ENCODE measurements at places on chromosomes 4 and X. TPM values are rescaled to one million over a fixed set of nuclear protein-coding genes. Genes with fewer than 3 reads are reported as not detected.

DNA sequence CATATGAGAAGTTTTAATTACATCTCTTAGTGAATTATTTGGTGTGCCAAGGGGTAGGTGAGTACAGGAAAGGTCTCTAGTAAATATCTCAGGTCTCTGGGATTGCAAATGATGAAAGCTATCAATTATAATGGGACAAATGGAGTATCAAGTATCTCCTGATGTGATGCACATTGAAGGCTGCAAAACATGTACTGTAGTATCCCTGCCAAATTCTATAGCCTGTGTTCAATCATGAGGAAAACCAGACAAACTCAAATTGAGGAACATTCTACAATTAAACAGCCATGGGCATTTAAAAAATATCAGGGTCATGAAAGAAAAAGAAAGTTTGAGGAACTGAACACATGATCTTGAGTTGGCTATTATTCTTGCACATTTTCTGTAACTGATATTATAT, 665.4 kb upstream of the PABPC4L start:
- DNase-seq = no peak

DNA sequence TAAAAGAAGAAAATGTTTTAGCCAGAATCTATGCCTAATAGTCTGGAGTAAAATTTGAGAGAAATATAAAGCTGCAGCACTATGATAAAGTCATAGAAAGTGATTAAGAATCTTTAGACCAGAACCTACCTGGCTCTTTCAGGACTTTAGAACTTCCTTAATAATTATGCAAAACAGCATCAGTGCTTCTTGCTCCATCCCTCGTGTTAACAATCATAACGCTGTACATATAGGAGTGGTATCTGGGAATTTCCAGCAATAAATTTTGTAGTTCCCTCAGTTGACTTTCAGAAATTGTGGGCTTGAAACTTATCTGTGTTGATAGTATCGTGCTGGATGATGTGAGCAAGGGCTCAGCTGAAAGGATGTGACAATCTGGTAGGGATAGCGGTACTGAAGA, 102.1 kb upstream of the RASGEF1B start:
- no peak for DNase-seq

- DNase-seq = peak; percentile 92
Observed at GRCh38 chrX:56563231-56564161, at the start of gene UBQLN2. UBQLN2 (plus strand) TSS chrX:56563627; CDS start chrX:56563874, 247 bp downstream.

- DNase-seq = no peak
Observed at GRCh38 chr4:53480909-53481308, 103.5 kb downstream of the FIP1L1 start.

DNA sequence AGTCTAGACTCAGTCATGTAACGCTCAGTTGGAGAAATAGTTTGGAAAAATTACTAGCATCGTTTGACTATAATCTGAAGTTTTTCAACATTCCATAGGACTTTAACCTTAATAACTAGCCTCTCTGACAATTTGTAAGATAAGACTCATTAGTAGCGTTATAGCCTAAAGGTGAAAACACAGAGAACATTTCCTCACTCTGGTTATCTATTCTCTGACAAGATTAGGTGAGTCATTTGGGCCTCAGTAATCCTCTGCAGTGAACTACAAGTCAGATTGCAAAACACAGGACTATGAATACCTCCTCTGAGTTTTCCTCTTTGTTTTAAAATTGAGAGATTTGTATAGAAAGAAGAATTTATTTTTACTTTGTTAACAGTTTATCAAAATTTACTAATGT, 31.8 kb upstream of the PDLIM5 start:
- no peak for DNase-seq

DNA sequence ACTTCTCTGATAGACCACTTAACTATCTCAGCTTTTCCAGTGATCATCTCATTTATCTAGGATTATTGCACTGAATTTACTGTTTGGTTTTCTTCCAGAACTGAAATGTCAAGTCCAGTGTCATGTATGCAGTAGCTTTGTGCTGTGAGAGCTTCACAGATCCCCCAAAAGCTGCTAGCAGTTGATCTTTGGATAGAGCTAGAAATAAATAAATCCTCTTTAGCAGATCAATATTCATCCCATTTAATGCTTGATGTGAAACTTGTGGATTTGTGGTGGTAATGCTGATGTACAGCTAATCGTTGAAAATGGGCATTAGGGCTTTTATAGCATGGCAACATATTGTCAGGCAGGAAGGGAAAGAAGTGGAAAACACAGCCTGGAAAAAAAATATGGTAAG, 509.6 kb upstream of the FAM241A start:
- no peak for DNase-seq

GRCh38 chr4:156619154-156619934, 352.3 kb downstream of the PDGFC start:
- no peak for DNase-seq

DNA sequence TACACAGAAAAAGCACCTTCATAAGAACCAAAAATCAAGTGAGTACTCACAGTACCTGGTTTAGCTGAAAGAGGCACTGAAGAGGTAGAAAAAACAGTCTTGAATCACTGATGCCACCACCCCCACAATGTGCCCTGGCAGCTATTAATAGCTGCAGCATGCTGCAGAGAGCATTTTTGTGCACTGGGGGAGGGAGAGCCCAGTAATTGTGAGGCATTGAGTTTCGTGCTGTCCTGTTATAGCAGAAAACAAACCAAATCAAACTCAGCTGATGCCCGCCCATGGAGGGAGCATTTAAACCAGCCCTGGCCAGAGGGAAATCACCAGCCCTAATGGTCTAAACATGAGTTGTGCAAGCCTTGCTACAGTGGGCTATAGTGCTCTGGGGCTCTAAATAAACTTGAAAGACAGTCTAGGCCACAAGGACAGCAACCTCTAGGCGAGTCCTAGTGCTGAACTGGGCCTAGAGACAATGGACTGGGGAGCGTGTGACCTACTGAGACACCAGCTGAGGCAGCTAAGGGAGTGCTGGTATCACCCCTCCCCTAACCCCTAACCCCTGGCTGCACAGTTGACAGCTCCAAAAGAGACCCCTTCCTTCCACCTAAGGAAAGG, 106.3 kb upstream of the TMLHE start:
- peak; percentile 13 for DNase-seq

- DNase-seq = no peak
Observed at GRCh38 chr4:140056015-140056414, 98.0 kb downstream of the MAML3 start.

GRCh38 chr4:141569141-141569540, 67.2 kb upstream of the IL15 start:
- no peak for DNase-seq

GRCh38 chrX:110962451-110962850, 133.5 kb upstream of the PAK3 start:
- DNase-seq = no peak

- no peak for DNase-seq
Observed at GRCh38 chr4:113971706-113972360, 7.6 kb downstream of the ARSJ start.

GRCh38 chrX:16705370-16705769, 7.1 kb downstream of the CTPS2 start:
- DNase-seq = no peak

DNA sequence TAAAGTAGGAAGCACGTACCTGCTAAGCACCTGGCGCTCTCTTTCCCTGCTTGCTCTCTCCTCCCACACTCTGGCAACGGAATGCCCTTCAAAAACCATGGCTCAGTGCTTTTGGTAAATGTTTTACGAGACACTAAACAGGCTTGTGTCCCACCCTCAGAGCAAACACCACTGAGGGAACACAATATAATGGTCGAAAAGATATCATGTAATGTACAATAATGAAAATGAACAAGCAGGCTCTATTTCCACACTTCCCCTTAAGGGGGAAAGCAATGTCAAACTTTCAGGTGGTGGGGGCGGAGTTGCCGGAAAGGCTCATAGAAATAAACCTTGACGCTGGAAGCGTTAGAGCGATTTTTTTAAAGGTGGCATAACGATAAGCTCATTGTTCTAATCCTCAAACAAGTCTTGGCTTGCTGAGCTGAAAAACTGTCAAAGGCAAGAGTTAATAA, 115.1 kb downstream of the RBM47 start:
- DNase-seq = peak; percentile 35

- no peak for DNase-seq
Observed at GRCh38 chr4:168993714-168994510, 16.1 kb downstream of the CBR4 start.

DNA sequence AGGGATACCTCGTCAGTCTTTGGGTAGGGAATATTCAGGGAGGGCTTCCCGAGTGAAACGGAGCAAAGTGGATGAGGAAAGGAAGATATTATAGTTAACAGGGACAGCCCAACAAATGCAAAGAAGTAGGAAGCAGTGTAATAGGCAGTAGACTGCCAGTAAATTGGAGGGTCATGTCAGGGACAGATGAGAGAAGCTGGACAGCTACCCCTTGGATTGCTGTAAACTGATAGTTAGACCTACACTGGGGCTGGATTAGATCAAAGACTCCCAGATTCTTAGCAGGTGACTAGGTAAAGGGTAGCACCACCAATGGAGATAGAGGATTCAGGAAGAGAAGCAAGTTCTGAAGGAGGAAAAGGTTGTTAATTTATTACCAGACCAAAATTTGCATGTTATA, 48.0 kb downstream of the NPNT start:
- no peak for DNase-seq

DNA sequence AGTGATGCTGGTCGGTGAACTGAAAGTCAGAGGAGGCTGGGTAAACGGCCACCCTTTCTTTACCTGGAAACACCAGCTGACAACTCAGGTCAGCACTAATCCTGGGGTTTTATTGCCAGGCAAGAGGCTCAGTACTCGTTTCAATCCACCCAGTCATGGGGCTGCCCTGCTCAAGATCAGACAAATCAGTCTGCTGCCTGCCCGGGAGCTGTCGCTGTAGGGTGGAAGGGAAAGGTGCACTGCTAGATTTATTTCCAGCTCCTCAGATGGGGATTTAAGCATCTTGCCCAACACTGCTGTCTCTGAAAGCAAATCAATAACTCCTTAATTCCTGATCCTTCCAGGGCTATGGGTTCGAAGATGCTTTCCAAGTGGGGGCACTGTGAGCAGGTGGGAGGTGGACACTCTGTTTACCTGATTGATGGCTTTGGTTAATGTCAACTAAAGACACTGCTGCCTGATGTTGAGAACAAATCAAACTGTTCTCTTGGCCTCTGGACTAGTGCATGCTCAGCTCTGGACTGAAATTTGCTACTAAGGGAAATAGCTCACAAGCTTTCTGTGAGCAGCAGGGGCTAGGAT, 59.3 kb downstream of the PHKA2 start:
- no peak for DNase-seq

DNA sequence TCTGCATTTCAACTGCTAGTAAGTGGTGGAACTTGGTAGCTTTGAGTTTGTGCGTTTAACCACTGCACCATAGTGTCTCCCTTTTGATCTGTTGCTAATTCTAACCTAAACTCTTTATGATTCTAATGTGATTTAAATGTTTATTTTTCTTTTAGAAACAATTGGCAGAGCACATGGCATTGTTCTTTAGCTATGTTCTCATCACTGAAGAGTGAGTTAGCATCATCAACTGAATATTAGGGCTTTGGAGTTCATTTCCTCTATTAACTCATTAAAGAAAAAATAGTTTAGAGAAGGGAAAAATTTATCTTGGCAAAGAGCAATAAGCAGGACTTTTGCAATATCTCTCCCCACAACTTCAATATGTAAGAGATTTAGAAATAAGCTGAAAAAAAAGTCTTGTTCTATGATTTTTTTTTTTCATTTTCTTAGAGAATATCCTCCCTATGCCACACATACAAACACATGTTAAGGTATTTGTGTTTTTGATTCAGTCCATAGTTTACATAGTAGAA, 25.7 kb downstream of the CPEB2 start:
- DNase-seq = no peak

DNA sequence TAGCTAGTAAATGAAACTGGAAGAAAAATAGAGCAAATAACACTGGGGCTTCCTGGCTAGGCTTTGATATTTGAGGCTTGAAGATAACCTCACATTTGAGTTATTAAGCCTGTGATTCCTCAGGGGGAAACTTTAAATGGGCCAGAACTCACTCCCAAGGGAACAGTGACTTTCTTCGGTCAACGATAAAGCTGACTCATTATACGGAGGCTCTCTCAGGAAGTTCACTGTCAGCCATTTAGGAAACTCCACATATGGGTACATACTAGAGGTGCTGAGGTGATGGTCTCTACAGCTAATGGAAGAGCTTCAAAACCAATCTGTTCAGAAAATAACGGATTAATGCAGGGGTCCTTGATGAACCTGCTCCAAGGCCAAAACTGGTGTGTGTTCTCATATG, 120.8 kb downstream of the SH2D1A start:
- no peak for DNase-seq

GRCh38 chrX:39814391-39814790, 283.4 kb downstream of the BCOR start:
- peak; percentile 44 for DNase-seq

DNA sequence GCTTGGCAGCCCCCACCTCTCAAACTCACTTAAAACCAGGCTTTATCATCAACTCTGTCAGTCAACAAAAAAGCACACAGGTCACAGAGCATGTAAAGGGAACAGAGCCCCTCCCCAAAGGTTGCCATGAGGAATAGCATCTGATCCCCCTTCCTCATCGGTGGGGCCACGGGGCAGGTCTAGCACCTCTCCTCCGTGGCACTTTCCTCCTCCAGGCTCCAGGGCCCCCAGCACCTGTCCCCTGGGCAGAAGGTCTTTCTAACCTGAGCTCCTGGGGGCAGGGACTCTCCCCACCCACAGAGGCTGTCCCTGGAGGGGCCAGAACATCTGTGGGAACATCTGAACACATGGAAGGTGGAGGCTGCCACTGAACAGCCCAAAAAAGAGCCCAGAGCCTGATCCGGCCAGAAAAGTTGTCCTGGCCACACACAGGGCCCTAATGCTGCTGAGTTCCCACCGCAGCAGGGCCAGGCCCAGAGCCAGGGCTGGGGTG, 65.7 kb downstream of the ZFYVE28 start:
- no peak for DNase-seq

DNA sequence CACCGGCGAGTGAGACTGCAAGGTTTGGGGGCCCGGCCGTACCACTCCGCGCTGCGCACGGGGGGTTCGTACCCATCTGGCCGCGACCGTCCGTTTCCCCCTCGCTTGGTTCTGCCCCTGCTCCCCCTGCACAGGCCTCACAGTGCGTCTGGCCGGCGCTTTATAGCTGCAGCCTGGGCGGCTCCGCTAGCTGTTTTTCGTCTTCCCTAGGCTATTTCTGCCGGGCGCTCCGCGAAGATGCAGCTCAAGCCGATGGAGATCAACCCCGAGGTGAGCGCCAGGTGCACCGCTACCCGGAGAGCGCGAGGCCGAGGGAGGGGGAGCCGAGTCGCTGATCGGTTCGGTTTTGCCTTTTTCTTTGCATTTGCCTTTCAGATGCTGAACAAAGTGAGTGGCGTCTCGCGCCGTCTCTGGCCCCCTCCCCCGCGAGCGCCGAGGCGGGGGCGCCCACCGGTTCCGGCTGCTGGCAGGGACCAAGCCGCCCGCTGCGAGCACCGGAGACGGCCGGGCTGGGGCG, at the start of gene UCHL1:
Gene UCHL1 (plus strand): TSS at position 189 of the 517 bp plus-strand sequence. CDS start 49 bp downstream, at position 238.
- peak; percentile 83 for DNase-seq

- no peak for DNase-seq
Observed at GRCh38 chr4:3362431-3363287, 69.8 kb downstream of the RGS12 start.

GRCh38 chr4:172819353-172819752, 349.3 kb upstream of the GALNT7 start:
- DNase-seq = no peak

The DOCK11 gene
- 16.7 TPM for total RNA-seq

The CCSER1 gene
- total RNA-seq = 19.9 TPM

The RNF212 gene
- 4.0 TPM for total RNA-seq

The LNX1 gene
- 10.7 TPM for total RNA-seq

The PROM1 gene
- total RNA-seq = 39.4 TPM

The SRD5A3 gene
- 5.0 TPM for total RNA-seq

The SUPT20HL2 gene
- total RNA-seq = not detected

The SAGE1 gene
- total RNA-seq = not detected

The ZNF518B gene
- total RNA-seq = 34.0 TPM

The PDS5A gene
- 55.0 TPM for total RNA-seq

The CXorf66 gene
- not detected for total RNA-seq
